NCI-H1694 treated with DMSO at 0.1 percent for 48 hours (cell line): ENCODE measurements at places on chromosomes 5 and 9.

DNA sequence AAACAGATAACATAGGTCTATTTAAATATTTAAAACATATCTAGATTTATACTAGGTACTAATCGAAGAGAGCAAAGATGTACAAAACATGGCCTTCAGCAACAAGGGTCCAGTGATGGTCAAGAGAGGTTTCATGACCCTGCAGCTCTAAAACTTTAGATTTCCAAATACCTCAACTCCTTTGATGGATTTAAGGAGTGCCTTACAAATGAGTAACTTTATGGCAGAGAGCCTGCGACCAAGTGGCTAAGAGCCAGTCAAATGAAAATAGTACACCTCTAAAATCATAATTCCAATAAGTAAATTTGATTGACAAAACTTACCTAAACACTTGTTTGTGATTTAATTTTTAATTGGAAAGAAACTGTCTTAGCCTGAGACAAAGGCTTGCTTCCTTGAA lies 4.7 kb upstream of the SH3RF2 start:
- no peak for DNase-seq

DNA sequence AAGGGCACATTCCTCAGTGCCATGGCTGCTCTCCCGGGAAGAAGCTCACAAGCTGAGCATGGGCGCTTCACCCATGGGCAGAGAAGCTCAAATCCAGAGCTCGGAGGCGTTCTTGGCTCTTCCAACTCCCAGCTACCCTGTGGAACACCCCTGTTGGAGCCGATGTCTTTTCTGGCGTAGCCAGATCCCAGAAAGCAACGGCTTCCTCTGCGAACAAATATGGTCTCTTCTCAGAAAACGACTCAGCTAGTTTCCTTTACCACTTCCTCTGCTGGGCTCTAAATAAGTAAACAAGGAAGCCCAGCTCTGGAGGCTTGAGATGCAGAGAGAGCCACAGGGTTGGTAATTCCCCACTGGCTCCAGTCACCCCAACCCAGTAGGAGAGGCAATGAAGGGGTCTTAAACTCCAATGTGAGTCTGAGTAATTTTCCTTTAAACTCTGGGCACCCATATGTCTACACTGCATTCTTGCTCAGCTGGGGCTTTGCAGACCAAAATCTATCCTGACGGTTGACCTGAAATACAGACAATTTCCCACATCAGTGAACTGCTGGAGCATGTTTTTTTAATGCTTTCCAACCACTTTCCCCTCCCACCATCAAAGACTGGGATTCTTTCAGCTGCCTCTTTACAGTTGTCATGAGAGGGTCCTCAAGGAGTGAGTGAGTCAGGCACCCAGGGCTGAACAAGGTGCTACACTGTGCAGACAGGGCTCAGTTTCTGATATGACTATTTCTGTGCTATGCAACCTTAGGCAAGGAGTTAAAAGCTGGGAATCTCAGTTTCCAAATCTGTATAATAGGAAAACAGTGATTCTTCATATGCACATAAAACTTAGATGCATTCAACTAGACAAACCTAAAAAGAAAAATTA lies at the start of gene LCP2:
LCP2 (minus strand) TSS at position 189 of the 874 bp plus-strand sequence; CDS start at position 23, 166 bp downstream.
- no peak for DNase-seq

DNA sequence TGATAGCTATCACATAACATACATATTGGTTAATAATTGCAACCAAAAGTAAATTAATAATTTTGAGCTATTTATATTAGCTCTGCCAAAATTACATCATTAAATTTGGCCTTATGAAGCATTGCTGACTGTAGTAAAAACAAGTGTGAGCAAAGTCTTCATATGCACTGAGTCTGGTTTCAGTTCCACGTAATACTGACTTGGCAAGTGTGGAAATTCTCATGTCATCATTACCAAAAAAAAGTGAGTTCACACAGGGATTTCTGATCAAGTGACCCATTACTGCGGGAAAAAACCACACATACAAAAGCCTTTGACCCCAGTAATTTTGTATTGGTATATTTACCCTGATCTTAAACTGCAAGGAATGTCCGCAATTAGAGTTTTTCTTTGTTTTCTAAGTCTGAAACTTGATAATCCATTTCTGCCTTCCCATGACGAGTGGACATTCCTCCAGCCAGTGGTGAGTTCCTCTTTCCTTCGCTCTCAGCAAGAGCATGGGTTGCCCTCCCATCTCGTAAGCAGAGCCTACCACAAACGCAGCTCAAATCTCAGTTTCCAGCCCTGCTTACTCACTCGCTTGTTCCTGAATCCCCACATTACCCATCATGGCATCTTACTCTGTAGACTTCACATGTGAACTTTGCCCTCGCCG lies 220.2 kb upstream of the DMRT1 start:
- DNase-seq, result no peak

GRCh38 chr5:181088289-181088688 lies 42.7 kb downstream of the OR2V1 start:
- no peak for DNase-seq

GRCh38 chr9:135222881-135223760 lies 135.7 kb downstream of the OLFM1 start:
- DNase-seq, result no peak

GRCh38 chr9:133825555-133826218 lies 87.5 kb upstream of the SARDH start:
- no peak for DNase-seq
